Left renal pelvis (tissue), 4 donors: ENCODE measurements at places on chromosomes 12 and 14. TPM values are rescaled to one million over a fixed set of nuclear protein-coding genes. Genes with fewer than 3 reads are reported as not detected.

The WNT1 gene
- not detected for polyA plus RNA-seq

DNA sequence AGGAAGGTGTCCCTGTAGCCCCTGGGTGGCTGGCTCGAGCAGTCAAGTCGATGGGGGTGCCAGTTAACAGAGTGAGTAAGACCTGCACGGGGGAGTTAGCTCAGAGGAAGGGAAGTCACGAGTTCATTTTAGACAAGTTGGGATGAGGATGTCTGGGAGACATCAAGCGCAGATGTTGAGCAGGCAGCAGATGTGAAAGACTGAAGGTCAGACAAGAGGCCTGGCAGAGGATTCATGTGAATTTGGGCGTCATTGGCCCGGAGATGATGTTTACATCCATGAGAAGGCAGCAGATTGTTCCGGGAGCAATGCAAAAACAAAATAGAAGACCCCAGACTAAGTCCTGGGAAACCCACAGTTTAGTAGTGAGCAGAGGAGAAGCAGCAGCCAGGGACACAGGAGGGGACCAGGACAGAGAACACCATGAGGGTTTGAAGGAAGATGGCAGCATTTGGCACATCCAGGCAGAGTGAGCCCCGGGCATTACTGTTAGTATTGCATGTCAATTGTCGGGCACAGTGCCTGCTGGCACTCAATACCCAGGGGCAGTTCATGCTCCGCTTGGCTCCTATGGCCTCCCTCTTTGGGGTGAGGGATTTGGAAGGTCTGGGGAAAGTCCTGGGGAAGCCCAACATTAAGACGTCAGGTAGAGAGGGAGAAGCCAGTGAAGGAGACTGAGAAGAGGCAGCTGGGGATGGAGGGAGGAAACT, 15.1 kb downstream of the LTBP2 start:
- DNase-seq: no peak

DNA sequence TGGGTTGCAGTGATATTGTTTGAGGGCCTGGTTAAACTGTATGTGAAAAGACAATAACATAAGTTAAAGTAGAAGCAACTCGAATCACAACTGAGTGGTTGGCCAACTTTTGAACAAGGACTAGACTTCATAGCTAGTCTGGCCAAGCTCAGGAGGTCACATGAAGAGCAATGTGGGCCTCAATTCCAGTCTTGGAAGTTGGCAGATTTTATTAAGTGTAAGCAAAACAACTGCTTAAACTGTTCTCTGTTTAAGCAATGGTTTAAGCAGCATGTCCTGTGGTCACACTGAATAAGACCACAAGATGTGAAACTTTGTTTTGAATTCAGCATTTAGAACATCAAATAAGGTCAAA, 100.4 kb downstream of the TMTC3 start:
- DNase-seq: no peak

The SAMD15 gene
- polyA plus RNA-seq: 9.7 TPM

The SP1 gene
- 80.1 TPM for polyA plus RNA-seq

- DNase-seq: no peak
Observed at GRCh38 chr14:85714069-85714468, 184.1 kb downstream of the FLRT2 start.

DNA sequence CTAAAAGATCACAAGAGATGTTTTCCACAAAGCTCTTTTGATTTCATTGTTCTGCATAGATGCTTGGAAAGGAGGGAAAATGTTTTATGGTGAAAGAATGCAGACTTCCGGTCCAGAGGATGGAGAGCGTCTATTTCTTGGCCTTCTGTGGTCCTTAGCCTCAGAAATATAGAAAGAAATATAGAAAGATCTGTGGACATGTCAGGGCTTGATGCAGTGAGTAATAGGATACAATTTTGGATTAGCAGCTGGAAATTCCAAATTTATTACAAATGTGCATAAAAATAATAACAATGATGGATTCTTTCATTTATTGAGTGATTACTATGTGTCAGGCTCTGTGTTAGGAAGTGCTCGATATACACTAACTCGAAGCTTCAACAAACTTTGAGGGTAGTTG, 20.2 kb downstream of the AKAP6 start:
- DNase-seq: no peak

GRCh38 chr14:25150934-25151790, 101.2 kb upstream of the STXBP6 start:
- no peak for DNase-seq

The P2RX2 gene
- 0.64 TPM for polyA plus RNA-seq

- DNase-seq: no peak
Observed at GRCh38 chr14:55921511-55921910, 196.7 kb upstream of the PELI2 start.

DNA sequence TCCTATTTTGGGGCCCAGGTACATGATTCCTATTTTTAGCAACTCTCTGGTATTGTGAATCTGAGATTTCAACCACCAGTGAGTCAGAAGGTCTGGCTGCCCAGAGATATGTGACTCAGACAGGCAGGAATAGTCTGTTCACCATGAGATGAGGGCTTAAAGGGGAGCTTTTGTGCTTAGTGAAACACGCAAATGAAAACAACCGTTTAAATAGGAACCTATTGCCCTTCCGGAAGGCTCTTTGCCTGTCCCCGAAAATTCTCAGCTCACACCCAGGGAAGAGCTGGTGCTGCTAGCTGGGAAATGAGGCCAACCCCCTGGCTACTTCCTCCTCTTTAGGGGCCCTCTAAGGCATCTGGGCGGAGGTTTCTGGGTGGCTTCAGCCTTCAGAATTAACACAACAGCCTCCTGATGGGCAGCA, 283.6 kb downstream of the CACNA1C start:
- no peak for DNase-seq

DNA sequence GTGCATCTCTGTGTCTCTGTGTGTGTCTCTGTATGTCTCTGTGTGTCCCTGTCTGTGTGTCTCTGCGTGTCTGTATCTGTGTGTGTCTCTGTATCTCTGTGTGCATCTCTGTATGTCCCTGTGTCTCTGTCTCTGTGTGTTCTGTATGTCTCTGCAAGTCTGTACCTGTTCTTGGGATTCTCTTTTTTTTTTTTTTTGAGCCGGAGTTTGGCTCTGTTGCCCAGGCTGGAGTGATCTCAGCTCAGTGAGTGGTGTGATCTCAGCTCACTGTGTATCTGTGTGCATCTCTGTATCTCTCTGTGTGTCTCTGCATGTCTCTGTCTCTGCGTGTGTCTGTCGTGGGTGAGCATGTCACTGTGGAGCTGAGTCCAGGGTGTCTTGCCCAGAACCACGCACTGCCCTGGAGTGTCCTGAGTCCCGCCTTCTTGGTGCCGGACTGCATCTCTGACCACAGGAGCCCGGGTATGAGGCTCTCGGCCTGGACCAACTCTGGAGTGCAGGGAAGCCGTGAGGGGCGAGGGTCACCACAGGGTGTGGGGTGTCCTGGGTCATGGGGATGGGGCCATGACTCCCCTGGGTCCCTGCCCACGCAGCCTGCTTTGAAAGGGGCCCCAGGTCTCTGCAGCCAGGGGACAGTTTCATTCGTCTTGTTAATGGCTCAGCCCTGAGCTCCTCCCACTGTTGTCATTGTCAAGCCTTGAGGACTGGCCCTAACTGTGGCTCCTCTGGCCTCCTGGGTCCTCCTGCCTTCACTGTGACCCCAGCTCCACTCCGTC, 11.8 kb downstream of the MYL2 start:
- no peak for DNase-seq

GRCh38 chr14:61625165-61625564, 70.1 kb upstream of the HIF1A start:
- no peak for DNase-seq

DNA sequence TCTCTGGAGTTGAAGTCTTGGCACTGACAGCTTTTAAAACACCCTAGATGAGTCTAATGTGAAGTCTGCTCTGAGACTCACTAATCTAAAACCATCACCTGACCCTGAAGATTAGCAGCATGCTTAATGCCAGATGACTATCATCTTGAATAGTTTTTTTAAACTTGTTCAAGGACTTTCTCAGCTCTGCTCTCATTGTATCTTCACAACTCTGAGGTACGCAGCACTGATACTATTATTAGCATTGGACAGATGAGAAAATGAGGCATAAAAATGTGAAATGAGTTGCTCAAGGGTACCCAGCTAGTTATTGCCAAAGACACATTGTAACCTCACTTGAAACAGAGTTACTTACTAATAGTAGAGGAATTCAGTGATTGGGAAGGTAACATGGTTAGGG, 4.8 kb downstream of the SLC38A1 start:
- no peak for DNase-seq

The SLC5A8 gene
- polyA plus RNA-seq: 25.2 TPM

GRCh38 chr12:64746663-64747062, 12.5 kb downstream of the GNS start:
- no peak for DNase-seq

- no peak for DNase-seq
Observed at GRCh38 chr14:32985866-32986265, 47.2 kb downstream of the NPAS3 start.

- no peak for DNase-seq
Observed at GRCh38 chr14:64945431-64946178, 3.1 kb upstream of the GPX2 start.

GRCh38 chr14:52835122-52835903, 43.9 kb upstream of the GNPNAT1 start:
- no peak for DNase-seq

The RPS29 gene
- polyA plus RNA-seq: 1,303 TPM

GRCh38 chr14:100590726-100591452, 3.7 kb upstream of the BEGAIN start:
- no peak for DNase-seq

GRCh38 chr12:131020326-131021153, 66.8 kb downstream of the ADGRD1 start:
- no peak for DNase-seq

The RNASE3 gene
- polyA plus RNA-seq: 0.34 TPM
